T1000 (cell line): ENCODE measurements at places on chromosomes 6 and 20.

DNA sequence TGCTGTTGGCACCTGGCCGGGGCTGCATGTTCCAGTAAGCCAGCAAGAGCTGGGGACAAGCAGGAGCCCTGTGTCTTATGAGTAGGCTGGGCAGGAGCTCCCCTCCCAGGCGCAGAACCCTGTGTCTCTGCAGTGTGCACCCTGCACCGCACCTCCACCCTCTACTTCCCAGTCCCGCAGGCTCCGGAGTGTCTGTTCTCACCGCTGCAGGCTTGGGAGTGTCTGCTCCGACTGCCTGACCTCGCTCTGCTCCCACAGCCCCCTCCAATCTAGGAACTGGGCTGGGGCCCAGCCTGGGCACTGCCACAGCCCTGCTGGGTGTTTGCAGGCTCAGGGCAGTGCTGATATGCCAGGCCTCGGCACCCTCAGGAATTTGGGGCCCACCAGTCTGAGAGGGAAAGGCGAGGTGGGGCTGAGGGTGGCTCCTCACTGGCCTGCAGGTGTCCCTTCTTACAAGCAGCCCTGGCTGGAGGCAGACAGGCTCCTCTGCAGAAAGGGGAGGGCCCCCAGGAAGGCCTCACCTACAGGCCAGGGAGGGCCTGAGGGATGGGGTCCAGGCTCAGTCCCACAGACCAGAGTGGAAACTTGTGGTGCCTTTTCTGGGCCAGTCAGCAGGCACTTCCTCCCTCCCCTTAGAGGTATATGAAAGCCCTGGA lies 871.6 kb upstream of the GJE1 start:
- no peak for DNase-seq

DNA sequence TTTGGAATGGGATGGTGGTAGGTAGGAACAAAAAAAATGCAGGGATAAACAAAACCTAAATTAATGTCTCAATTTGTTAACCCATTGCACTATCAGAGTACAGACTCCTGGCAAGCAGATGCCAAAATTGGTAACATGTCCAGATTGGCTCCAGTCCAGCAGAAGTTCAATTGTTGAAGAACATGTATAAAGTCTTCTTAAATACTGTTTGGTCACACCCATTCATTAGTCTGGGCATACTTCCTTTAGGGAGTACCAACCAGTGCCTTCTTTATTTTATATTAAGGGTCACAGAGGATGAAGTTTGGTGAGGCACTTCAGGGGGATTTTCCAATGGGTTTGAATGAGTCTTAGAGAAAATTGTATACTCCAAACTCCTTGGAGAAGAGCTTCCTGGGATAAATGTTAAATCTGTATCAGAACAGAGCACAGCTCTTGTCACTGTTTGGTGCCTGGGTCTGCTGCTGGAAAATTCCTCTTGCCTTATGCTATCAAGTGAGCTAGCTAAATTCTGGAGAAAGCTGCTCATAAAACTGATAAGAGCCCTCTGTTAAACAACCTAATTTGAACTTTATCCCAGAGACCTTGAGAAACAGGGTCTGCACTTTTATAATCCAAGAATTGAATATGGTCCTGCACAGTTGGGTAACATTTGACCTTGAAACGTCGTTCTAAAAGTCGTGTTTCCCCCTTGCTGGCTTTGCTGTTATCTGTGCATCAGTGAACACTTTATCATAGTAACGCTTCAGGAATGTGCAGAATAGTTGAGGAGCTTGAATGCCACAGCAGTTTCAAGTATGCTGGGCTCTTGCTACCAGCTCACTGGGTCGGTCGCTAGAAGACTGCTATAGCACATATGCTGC lies 334.1 kb upstream of the CITED2 start:
- DNase-seq = peak; percentile 38

DNA sequence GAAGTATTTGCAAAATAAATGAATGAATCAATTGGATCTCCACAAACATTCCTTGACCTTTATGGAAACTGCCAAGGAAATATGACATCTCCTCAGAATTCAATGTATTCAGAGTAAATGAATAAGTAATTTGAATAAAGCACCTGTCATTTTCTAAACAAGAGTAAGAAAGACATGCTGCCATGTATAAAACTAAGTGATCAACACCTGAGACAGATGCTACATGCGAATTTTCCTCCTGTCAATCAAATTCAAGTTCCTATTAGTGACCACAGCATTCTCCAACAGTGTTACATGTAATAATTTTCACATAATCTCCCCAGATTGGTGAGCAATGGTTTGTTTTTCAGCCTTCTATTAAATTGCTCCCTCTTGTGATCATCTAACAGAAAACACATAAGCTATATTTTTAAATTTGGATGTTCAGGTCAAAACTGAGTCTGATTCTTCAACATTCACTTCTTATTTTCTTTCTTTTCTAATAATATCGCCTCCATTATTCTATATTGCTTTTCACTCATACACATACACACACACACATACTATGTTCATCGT lies 163.2 kb upstream of the RNF217 start:
- no peak for DNase-seq

DNA sequence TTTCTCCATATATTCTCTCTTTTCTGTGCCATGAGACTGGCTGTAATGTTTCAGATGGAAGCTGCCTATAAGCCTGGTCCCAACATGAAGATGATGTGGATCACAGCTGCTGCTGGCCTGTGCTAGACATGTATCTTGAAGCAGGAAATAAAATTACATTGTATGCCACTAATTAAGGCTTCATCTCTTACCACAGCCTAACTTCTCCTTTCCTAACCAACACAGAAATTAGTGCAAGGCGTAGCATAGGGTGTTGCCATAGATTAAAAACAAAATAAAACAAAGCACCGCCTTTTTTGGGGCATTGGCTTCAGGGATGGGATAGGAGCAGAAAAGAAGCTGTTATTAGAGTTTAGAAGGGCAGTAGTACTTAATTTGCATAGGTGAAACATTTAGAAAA lies 4.7 kb upstream of the SLC17A4 start:
- DNase-seq = no peak

GRCh38 chr20:47055699-47056369 lies 161.2 kb downstream of the EYA2 start:
- no peak for DNase-seq

- DNase-seq = peak; percentile 80
These were observed 13.0 kb downstream of the FGD2 start for GRCh38 chr6:37018198-37019064.

DNA sequence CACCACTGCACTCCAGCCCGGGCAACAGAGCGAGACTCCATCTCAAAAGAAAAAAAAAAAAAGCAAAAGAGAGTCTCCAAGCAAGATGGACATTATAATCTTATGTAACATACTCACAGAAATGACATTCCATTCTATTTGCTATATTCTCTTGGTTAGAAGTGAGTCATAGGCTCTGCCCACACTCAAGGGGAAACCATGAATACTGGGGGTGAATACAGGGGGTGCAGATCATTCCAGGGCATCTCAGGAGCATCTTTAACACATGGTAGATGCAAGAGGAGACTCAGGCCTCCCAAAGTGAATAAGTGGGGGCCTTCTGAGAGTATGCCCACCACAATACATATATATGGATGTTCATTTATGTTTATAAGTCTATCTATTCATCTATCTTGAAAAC lies 18.3 kb upstream of the RANBP9 start:
- no peak for DNase-seq

GRCh38 chr20:1562622-1563021 lies 5.1 kb upstream of the SIRPD start:
- DNase-seq = no peak

- DNase-seq = no peak
These were observed 63.5 kb upstream of the ZMYND8 start for GRCh38 chr20:47419953-47420514.

GRCh38 chr6:20564777-20565176 lies 30.5 kb downstream of the CDKAL1 start:
- no peak for DNase-seq

DNA sequence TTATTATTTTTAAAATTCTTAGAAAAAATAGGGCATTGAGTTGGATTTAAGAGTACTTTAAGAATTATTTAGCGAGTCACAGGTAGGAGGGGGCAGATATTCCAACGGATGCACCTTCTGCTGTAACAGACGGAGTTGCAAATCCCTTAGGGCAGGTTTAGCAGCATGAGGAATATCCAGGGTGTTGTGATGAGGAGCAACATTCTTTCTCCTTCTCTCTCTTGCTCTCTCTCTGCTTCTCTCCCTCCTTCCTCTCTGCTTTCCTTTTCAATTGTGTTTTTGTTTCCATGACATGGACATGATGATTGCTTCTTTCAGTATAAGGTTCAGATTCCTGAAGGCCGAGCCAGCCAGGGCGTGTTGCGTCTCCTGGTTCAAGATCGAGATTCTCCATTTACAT lies 28.9 kb downstream of the CDH26 start:
- DNase-seq = no peak

DNA sequence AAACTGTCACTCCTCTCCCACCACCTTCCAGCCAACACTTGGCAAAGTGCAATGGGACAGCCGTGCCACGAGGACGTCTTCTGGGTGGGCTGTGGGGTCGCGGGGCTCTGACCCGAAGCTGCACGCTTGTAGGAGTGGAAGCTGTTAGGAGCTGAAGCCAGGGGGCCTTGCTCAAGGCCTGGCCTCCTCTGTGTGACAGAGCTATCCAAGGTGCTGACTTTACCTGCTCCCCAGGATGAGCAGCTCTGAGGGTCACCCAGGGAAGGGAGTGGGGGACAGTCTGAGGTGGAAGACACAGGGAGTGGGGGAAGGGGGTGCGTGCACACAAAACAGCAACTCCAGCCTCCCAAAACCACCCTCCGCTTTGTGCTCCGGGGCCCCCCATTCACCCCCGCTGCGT lies 17.5 kb upstream of the CHRNA4 start:
- DNase-seq = no peak

GRCh38 chr6:128519132-128519930 lies 1.1 kb downstream of the PTPRK start:
- no peak for DNase-seq

DNA sequence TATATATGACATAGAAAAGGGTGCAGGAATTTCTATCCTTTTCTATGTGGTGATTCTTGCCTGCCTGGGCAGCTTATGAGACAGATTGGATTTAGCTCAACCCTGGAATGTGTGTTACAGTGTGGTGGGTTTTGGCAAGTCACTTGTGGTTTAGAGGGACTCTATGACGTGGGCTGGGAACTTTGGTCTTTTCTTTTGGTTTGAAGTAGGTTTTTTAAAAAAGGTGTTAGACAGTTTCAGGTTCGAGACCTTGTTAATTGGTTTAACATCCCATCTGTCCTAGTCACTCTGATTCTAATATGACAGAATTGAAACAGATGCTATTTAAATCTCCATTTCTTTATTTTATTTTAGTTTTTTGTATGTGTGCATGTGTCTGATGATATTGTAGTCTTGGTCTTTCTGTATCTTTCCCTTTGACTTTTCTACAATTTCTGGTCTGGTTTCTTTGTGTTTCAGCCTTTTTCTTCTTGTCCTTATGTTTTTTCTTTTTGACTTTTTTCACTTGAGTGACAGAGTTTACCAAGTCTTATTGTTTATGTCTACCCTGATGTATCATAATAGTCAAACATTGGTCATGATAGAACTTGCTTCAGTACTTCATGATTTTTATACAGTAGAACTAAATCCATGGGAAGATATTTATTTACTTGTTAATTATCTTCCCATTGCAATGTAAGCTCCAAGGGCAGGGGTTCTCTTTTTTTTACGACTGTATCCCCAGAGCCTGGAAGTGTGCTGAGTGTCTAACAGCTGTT lies 174.3 kb downstream of the CDKAL1 start:
- DNase-seq = no peak

DNA sequence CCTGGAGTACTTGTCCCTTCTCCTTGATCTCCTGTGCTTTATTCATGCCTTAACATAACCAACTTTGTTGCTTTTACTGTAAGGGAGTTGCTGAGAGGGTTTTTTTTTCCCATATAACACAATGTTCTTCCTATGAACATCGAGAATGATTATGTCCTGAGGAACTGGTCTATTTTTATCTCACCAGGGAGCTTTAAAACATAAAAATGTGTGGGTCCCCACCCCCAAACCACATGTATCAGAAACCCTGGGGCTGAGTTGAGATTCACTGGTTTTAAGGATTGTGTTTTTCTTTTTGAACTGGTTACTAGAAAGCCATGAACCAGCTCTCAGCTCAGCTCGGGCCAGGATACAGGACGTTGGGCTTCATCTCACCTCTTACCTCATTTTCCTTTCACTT lies 118.5 kb upstream of the JAG1 start:
- DNase-seq = no peak

GRCh38 chr6:44430326-44430725 lies 42.8 kb downstream of the CDC5L start:
- DNase-seq = no peak

- DNase-seq = no peak
These were observed 54.8 kb upstream of the AKIRIN2 start for GRCh38 chr6:87756858-87757257.

DNA sequence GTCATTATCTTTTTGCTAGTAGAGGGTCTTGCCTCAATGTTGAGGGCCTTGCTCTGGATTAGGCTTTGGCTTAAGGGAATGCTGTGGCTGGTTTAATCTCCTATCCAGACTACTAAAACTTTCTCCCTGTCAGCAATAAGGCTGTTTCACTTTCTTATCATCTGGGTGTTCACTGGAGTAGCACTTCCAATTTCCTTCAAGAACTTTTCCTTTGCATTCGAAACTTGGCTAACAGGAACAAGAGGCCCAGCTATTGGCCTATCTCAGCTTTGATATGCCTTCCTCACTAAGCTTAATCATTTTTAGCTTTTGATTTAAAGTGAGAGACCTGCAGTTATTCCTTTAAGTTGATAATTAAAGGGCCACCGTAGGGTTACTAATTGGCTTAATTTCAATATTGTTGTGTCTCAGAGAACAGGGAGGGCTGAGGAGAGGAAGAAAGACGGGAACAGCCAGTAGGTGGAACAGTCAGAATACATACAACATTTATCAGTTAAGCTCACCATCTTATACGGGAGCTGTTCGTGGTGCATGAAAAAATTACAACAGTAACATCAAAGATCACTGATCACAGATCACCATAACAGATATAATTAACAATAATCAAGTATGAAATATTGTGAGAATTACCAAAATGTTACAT lies 186.7 kb downstream of the PTPRK start:
- DNase-seq = no peak
